ENCODE measurements at places on chromosomes 2 and 18.

GRCh38 chr2:169712791-169713227 lies 18.5 kb downstream of the PHOSPHO2 start:
- no peaks in the 10 kb centered on the region for H3K36me3 ChIP-seq
- H3K27ac ChIP-seq, result no peak overlapping the region
- no peak for DNase-seq

- H3K27ac ChIP-seq, result no peak overlapping the region
- H3K27me3 ChIP-seq, result no peaks in the 10 kb centered on the region
- no peak overlapping the region for H3K4me3 ChIP-seq
- H3K4me1 ChIP-seq, result no peaks in the 10 kb centered on the region
- no peak for DNase-seq
- no peaks in the 10 kb centered on the region for H3K36me3 ChIP-seq
Observed at GRCh38 chr2:8885449-8886201, 48.2 kb upstream of the KIDINS220 start.

DNA sequence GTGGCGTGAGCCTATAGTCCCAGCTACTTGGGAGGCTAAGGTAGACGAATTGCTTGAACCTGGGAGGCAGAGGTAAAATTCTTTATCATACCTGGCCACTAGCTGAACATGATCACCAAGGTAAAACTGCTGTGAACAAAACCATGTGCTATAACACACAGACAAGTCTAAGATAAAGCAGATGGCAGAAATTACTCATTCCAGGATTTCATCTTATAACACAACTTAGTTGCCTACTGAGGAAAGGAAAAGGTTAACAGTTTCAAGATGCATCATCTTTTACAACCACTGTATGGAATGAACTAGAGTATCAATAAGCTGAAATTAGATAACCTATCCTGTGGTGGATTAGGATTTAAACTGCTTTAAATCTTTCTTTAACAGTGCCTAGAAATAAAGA lies 8.3 kb downstream of the ARL5A start:
- no peaks in the 10 kb centered on the region for H3K27me3 ChIP-seq
- no peak for DNase-seq
- no peak overlapping the region for H3K27ac ChIP-seq
- no peaks in the 10 kb centered on the region for H3K36me3 ChIP-seq
- peaks cover 27% of the 10 kb centered on the region for H3K4me1 ChIP-seq

GRCh38 chr2:132429941-132430573 lies 13.5 kb downstream of the GPR39 start:
- H3K4me3 ChIP-seq, result no peak overlapping the region
- DNase-seq, result no peak
- no peak overlapping the region for H3K27ac ChIP-seq
- H3K4me1 ChIP-seq, result no peaks in the 10 kb centered on the region

GRCh38 chr2:184555352-184555751 lies 43.0 kb upstream of the ZNF804A start:
- H3K27me3 ChIP-seq, result no peaks in the 10 kb centered on the region
- no peak for DNase-seq
- H3K4me3 ChIP-seq, result no peak overlapping the region
- H3K4me1 ChIP-seq, result no peaks in the 10 kb centered on the region

- no peaks in the 10 kb centered on the region for H3K36me3 ChIP-seq
- H3K4me1 ChIP-seq, result no peaks in the 10 kb centered on the region
- no peak overlapping the region for H3K27ac ChIP-seq
- DNase-seq, result no peak
Observed at GRCh38 chr2:206480161-206480560, 36.8 kb downstream of the ADAM23 start.

Data from suprapubic skin (tissue), 4 donors.